MCF 10A (cell line): ENCODE measurements at places on chromosomes 6 and 20.

DNA sequence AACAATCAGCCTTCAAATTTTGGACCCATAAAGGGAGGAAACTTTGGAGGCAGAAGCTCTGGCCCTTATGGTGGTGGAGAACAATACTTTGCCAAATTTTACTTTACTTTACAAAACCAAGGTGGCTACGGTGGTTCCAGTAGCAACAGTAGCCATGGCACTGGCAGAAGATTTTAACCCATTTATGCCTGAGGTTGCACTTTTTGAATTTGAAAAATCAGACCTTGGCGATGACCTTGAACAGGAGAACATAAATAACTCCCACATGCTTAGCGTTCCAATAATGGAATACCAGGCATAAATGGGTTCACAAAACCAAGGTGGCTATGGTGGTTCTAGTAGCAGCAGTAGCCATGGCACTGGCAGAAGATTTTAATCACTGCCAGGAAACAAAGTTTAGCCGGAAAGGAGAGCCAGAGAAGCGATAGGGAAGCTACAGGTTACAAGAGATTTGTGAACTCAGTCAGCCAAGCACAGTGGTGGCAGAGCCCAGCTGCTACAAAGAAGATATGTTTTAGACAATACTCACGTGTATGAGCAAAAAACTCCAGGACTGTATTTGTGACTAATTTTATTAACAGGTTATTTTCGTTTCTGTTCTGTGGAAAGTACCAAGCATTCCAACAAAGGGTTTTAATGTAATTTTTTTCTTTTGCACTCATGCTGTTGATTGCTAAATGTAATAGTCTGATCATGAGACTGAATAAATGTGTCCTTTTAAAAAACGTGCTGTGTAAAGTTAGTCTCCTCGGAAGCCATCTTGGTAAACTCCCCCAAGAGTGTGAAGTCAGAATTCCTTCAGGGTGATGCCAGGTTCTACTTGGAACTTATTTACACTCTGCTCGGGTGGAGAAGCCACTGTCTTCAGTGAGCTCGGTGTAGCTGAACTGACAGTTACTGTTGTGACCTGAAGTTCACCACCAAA, 6.7 kb downstream of the SFT2D1 start:
- no peak for DNase-seq

- DNase-seq: no peak
Observed at GRCh38 chr6:122833021-122833491, 44.0 kb downstream of the SMPDL3A start.

DNA sequence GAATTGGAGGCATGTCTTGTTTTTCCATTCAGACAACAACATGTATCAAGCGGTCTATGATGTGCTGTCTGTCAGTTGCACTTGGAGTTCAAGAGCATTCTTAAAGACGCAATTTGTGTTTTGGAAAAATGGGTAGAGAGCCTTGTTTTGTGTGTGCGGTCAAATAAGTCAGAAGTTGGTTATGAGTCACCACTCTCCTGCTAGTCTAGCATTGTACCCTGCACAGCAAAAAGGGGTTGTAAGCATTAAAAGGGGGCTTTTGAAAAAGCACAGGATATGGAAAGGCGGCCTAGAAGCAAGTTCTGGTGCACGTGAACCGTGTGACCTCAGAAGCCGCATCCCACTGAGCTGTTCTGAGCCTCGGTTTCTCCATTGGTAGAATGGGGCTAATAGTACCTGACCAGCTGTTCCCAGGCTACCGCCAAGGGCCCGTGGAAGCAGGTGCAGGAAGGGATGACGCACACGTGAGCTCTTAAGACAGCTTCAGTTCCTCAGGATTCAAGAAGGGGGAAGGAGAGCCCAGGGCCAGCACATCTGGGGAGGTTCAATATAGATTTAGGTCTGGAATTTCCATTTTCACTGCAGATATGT, 61.6 kb upstream of the SNX9 start:
- peak; percentile 65 for DNase-seq

DNA sequence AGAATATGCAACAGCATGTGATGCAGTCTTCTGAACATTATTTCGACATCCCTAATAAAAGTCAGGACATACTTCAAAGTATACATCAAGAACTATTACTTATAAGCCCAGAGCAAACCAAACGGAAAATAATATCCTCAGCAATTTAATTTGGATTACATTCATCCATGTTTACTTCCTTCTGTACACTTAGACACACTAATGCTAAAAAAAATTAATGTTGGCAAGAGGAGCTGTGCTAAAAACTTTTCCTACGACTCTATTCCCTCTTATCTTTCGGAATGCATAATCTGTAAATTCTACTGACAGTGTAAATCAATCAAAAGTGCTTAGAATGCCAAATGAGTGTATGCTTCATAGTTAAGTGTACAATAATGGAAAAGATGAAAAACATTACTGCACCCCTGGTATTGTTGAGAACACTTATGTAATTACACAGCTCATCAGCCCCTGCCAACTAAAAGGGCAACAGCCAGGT, 301.2 kb upstream of the HSF2 start:
- no peak for DNase-seq

GRCh38 chr6:42025845-42026243, 24.5 kb upstream of the TAF8 start:
- no peak for DNase-seq

GRCh38 chr6:159254186-159254585, 85.0 kb downstream of the FNDC1 start:
- DNase-seq: no peak

DNA sequence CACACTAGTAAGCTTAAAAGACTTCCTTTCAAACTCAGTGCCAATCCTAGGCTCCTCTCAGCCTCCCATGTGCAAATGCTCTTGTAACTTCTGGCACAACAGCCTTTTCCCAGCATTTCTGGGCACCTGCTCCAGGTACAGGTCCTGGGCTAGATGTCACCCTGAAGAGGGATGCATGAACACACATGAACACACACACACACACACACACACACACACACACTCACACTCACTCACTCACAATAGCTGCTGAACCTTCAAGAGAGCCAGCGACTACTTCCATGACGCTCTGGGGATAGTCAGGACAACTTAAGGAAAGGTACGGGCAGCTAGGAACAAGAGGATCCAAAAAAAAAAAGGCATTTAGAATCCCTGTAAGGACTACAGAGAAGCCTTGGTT, 122.8 kb downstream of the INSM1 start:
- DNase-seq: no peak

DNA sequence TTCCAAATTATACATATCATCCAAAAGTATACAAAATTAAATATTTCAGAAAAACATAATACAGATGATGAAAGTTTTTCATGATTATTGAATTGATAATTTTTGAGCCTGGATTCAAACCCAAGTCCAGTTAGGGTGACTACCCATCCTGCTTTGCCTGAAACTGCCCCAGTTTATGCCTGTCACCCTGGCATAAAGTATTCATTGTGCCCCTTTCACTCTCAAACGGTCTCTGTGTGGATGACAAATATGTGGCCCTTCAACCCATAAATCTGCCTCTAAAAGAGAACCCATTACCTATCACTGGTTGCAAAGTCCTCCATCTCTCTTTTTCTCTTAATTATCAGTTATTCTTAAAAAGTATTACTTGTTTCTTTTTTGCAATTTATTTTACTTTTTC, 553.7 kb upstream of the JARID2 start:
- no peak for DNase-seq

- no peak for DNase-seq
Observed at GRCh38 chr6:148375401-148375800, 32.8 kb downstream of the SASH1 start.
